Tibial artery (tissue), 4 donors: ENCODE measurements at places on chromosomes 11 and 22.

GRCh38 chr11:14109742-14110141 lies 147.2 kb downstream of the SPON1 start:
- no peak for DNase-seq

- DNase-seq = no peak
Observed at GRCh38 chr11:94203070-94203469, 74.4 kb downstream of the PANX1 start.

- peak; percentile 98 for DNase-seq
Observed at GRCh38 chr11:3123761-3124733, 41.1 kb downstream of the OSBPL5 start.

DNA sequence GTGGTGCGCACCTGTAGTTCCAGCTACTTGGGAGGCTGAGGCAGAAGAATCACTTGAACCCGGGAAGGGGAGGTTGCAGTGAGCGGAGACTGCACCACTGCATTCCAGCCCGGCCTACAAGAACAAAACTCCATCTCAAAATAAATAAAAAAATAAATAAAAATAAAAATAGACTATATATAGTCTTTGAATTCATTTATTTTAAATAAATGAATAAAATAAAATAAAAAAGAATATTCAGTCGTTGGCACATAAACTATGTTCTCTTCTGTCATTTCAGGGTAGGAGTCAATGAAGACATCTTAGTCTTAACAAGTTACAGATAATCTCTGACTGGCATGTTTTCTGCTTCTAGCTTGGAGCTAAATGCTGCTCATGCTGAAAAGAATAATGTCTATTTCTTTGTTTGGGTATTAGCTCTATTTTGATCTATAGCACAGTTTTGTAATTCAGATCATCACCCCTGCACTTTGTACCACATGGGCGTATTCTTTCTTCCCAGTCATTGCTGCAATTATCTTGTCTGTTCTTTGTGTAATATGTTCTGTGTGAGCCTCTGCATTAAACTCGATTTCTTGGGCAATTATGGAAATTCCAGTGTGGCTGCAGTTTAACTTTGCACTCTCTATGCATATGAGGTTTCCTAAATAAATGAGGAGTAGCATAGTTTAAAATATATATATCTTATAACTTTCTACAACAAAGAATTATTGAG lies 1.4 kb upstream of the MS4A14 start:
- DNase-seq = no peak

DNA sequence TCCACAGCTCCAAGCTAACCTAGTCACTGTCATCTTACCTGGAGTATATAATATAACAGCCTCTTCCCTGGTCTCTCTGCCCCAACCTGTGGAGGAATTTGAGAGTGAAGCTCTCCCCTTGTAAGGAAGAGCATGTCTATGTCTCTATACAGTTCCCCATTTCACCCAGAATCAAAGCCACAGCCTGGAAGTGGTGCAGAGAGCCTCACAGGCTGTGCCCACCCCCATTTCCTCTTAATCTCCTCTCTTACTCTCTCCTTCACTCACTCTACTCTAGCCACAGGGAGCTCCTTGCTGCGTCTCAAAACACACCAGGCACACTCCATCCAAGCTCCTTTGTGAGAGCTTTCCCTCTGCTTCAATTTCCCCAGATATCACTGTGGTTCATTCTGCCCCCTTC lies 302.5 kb upstream of the ISX start:
- no peak for DNase-seq

- no peak for DNase-seq
Observed at GRCh38 chr11:28517621-28518020, 409.4 kb downstream of the METTL15 start.

GRCh38 chr22:30277547-30278344 lies 11.1 kb upstream of the OSM start:
- DNase-seq = no peak

- no peak for DNase-seq
Observed at GRCh38 chr22:17284888-17285287, 65.7 kb upstream of the ADA2 start.

DNA sequence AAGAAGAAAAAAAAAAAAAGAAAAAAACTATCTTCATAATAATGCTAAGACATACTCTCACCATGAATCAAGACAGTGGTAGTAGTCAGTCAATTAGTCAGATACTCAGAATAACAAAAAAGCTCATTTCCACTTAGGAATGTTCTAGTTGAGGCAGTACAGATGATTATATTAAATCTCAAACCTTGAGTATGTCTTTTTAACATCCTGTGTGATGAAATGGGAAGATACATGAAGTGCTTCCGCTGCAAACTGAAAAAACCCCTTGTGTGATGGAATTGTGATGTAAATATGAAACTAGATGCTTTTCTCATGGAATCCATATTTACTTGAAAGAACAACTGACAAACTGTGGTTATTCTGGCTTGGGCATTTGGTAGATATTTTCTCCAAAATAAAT lies 13.7 kb downstream of the AMOTL1 start:
- no peak for DNase-seq

DNA sequence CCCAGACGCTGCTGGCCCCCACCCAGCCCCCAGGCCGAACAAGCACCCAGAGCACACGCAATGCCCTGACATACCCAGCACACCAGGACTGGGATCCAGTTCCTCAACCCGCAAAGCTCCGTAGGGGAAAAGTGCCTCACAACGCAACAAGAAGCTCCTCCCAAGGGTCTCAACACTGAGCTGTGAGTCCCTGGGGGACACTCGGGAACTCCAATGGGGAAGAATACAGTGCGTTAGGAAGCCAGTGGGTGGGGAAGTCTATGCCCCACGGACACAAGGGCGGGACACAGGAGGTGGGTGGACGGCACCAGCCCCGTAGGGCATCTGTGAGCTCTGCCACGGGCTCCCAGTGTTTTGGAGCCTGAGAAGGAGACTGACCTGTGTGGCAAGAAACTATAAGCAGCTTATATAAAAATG lies 1.6 kb downstream of the DEAF1 start:
- no peak for DNase-seq

DNA sequence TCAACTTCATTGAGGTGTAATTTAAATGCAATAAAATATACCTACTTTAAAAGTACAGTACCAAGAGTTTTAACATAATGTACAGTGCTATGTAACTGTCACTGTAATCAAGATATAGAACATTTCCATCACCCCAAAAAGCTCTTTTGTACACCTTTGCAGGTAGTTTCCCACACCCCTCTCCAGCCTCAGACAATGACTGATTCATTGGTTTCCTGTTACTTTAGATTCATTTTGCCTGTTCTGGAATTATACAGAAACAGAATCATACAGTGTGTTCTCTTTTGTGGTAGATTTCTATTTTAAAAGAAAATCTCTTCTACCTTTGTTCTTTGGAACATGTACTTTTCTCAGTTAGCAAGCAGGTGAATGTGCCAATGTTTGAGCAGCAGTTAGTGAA lies 38.2 kb downstream of the SHISA8 start:
- no peak for DNase-seq

- DNase-seq = no peak
Observed at GRCh38 chr11:20080032-20080685, 80.1 kb downstream of the DBX1 start.

- DNase-seq = no peak
Observed at GRCh38 chr22:27576413-27576812, 225.1 kb downstream of the MN1 start.

DNA sequence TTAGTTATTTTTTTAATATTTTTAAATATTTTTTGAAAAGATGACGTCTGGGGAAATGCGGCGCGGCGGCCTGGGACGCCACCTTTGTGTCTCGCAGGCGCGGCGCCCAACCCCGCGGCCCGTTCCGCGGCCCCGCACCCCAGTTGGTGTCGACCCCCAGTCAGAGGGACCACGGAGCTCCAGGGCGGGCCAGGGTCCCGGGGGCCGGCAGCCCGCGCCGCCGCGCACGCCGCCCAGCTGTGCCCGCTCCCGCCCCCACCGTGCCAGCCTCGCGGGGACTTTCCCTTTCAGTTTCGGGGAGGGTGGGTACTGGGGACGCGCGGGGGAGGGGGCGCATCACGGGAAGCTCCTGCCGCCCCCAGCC lies 1.6 kb downstream of the CCND1 start:
- DNase-seq = no peak

GRCh38 chr22:17101475-17102296 lies 16.9 kb downstream of the IL17RA start:
- DNase-seq = peak; percentile 53

- no peak for DNase-seq
Observed at GRCh38 chr11:61447601-61448551, 18.0 kb downstream of the SDHAF2 start.

- DNase-seq = no peak
Observed at GRCh38 chr11:97516688-97517087, 1126.9 kb downstream of the JRKL start.

DNA sequence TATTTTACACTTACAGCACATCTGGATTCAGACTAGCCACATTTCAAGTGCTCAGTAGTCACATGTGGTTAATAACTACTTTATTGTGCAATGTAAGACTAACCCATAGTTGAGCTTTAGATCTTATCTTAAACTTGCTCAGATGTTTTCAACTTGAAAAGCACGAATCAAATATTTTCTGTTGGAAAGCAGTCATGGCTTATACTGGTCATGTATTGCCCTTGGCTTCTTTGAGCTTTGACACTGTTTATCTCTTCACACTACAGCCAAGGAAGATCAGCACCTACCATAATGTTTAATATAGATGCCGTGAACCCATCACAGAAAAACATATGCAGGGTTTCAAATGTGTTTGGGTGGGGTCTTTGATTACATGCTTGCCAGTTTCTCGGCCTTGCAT lies 4.4 kb downstream of the RBX1 start:
- DNase-seq = no peak

GRCh38 chr11:118998822-118999221 lies 884 bp downstream of the CENATAC start:
- DNase-seq = no peak

DNA sequence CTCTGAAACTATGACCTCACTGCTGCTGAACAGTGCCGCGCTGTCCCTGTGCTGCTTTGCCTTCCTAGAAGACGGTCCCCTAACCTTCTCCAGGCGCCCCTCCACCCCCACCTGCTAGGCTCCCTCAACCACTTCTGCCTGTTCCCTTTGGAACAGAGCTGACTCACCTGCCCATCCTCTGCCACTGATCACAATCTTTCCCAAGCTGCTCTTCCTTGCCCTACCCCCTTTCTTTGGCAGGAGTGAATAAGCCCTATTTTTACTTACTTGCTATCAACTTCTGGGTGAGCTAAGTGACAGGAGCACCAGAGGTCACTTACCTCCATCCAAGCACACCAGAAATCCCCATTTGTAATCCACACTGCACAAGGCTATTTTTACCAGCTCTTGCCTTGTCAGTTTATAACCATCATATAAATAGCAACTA lies 116.0 kb upstream of the BID start:
- no peak for DNase-seq

- no peak for DNase-seq
Observed at GRCh38 chr11:72233056-72233772, 8.6 kb downstream of the INPPL1 start.

DNA sequence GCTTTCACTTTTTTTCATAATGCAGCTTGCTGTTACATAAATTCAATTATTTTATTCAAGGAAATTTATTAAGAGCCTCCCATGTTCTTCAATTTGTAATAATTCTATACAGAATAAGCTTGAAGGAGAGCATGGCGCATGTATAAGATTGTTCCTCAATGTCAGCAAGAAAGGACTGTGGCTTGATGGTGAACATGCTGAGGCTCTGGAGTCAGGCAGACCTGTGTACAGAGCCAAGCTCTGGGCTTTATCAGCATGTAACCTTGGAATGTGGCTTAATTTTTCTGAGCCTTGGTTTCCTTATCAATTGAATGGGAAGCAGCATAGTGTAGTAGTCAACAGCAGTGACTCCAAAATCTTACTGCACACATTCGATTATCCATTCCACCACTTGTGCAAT lies 92.4 kb downstream of the JRKL start:
- DNase-seq = no peak

DNA sequence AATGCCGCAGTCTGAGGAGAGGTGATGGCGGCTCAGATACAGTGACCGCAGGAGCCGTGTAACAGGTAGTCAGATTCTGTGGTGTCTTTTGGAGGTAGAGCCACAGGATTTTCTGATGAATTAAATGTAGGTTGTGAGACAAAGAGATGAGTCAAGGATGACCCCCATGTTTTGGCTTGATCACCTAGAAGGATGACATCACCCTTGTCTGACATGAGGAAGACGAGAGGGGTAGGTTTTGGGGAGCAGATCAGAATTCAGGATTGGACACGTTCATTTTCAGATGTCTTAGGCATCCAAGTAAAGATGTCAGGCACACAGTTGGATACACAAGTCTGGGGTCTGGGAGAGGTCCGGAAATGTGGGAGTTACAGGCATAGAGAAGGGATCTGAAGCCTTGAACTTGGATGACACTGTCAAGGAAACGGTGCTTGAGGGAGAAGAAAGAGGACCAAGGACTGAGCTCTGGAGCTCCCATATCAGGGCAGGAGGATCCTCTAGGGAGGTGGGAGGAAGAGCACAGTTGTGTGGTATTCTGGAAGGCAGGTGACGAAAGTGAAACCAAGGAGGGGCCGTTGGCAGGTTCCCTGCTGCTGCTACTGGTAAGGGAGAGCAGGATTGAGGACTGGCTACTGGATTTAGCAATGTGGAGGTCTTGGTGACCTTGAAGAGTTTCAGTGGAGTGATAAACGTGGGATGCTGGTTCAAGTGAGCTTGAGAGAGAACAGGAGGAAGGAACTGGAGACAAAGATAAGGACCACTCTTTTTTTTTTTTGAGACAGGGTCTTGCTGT lies 12.6 kb upstream of the GDPD5 start:
- no peak for DNase-seq

DNA sequence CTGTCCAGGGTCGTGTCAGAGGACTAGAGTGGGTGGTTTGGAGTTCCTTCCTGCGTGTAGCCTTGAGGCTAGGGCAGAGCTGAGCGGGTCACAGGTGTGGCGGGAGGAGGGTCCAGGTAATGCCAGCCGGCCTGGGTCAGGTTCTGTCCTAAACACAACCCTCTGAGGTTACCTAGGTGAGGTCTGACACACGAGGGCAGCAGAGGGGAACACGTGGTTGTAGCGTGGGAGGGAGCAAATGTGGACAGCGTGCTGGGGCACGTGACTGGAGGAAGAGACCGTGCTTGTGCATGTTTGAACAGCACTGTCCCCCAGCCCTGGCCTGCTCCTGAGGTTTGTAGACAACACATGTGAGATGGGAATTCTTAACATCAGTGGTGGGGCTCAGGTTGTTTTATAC lies 13.1 kb downstream of the MOV10L1 start:
- no peak for DNase-seq

- no peak for DNase-seq
Observed at GRCh38 chr11:1011320-1011698, 25.2 kb downstream of the MUC6 start.

- DNase-seq = peak; percentile 50
Observed at GRCh38 chr22:17085277-17086181, 729 bp downstream of the IL17RA start.

- no peak for DNase-seq
Observed at GRCh38 chr22:35986088-35986487, 42.5 kb downstream of the RBFOX2 start.

GRCh38 chr11:46635557-46636139 lies 18.3 kb downstream of the ATG13 start:
- no peak for DNase-seq

- DNase-seq = no peak
Observed at GRCh38 chr11:104772806-104773241, 125.4 kb downstream of the CASP12 start.
